Smooth muscle cell of the coronary artery (primary cell): ENCODE measurements at places on chromosomes 16 and 17. TPM values are rescaled to one million over a fixed set of nuclear protein-coding genes. Genes with fewer than 3 reads are reported as not detected.

The OR1F1 gene
- not detected in 2 replicates for total RNA-seq

The ATF7IP2 gene
- 1.5 and 2.6 TPM in 2 replicates for total RNA-seq

The RNU2-1 gene
- not detected in 2 replicates for total RNA-seq

The HOXB4 gene
- 0.35 and 0.90 TPM in 2 replicates for total RNA-seq

The CLEC19A gene
- total RNA-seq: not detected in 2 replicates

The IGFBP4 gene
- total RNA-seq: 92.4 and 288 TPM in 2 replicates

The PIRT gene
- not detected in 2 replicates for total RNA-seq

The COL1A1 gene
- total RNA-seq: 1,618 and 2,280 TPM in 2 replicates

The MYOCD gene
- total RNA-seq: 0.35 and 1.2 TPM in 2 replicates

The LRRC75A gene
- total RNA-seq: 0.82 and 0.83 TPM in 2 replicates

The ANKS4B gene
- total RNA-seq: not detected in 2 replicates

The PPP1R27 gene
- 0.15 TPM in 1 of 2 replicates, not detected in the other for total RNA-seq

The KRTAP4-5 gene
- not detected in 2 replicates for total RNA-seq

The MEIOC gene
- total RNA-seq: 0.08 TPM in 1 of 2 replicates, not detected in the other
